H54 (cell line): ENCODE measurements at places on chromosomes 13 and 19.

- DNase-seq: no peak
Measured at GRCh38 chr13:83423861-83424260, 458.4 kb downstream of the SLITRK1 start.

DNA sequence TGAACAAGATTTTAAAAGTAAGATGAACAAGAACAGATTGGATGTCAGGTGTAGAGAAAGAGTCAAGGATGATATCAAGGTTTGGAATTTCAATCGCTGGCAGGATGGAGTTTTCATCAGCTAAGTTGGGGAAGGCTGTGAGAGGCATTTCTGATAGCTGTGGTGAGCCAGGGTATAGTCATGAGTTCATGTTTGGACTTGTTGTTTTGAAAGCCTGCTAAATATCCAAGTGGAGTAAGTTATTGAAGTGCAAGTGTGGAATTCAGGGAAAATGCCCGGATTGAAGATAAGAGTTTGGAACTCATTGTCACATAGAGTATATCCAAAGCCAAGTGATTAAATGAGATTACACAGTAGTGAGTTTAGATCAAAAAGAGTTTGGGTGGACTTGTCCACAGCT is 11.0 kb upstream of the EPSTI1 start:
- DNase-seq: no peak

DNA sequence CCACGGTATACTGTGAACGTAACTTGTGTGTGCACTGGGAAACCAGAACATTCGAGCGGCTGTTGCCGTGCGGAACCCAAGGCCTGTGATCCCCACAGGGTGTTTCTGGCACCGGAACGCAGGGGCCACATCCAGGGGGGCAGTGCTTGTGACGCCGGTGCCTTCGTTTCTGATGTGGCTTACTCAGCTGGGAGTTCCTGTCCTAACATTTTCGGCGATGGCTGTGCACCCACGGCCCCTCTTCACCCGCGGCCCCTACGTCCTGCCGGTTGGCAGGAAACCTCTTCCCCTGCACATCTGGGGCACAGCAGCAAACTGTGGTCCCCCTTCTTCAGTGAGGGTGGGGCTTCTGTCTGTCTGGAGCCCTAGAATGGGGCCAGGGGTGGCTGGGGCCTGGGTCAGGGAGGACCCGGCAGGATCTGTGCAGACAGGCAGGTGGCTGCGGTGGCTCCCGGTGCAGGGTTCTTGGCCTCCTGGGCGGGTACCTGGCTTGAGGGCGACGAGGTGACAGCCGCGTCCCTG is 26.2 kb downstream of the CSNK1G2 start:
- DNase-seq: no peak

DNA sequence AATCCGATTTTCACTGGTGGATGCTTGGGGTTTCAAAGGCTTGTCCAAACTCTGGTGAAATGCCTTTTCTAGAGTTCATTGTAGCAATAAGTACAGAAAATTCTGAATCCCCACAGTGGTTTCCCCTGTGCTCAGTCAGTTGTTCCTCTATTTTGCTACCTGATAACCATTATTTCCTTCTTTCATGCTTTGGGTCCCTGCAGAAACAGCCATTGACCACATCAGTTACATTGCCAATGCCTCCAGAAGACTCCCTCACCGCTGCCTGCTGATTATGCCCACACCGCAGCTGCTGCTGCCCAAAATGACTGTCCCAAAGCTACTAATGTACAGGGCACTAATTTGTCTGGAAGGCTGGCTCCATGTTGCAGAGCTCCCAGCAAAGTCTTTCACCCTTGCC is 517.3 kb downstream of the KLF12 start:
- DNase-seq: no peak

- DNase-seq: no peak
Measured at GRCh38 chr19:48719263-48720171, at the start of gene MAMSTR. Gene MAMSTR, minus strand, starts transcription at chr19:48719725. Its CDS starts 694 bp downstream, at chr19:48719031.

DNA sequence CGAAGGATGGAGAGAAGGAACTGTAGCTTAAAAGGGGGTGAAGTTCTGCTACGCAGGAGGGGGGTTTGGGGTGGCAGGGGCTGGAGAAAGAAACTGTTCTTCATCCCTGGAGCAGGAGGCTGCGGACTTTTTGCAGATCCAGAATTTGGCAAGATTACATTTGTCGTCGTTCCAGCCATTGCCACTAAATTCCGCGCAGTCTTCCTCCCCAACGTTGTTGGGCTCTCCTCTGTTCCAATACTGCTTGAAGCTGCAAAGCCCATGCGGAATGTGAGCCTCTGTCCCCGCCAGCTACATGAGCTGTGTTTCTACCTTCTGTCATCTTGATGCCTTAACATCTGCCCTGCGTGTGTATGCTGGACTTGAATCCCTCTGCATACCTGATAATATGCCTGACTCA is 4.3 kb downstream of the CD209 start:
- DNase-seq: no peak

GRCh38 chr19:704447-704741 is 4.3 kb upstream of the PALM start:
- DNase-seq: no peak
